ENCODE measurements at places on chromosomes 5 and 9. TPM values are rescaled to one million over a fixed set of nuclear protein-coding genes. Genes with fewer than 3 reads are reported as not detected.

GRCh38 chr5:137040641-137041340, 458.3 kb downstream of the SPOCK1 start:
- no peak for DNase-seq
- H3K4me3 ChIP-seq: no peak overlapping the region
- H3K36me3 ChIP-seq: no peaks in the 10 kb centered on the region
- no peaks in the 10 kb centered on the region for H3K27me3 ChIP-seq
- no peak overlapping the region for H3K27ac ChIP-seq
- no peaks in the 10 kb centered on the region for H3K4me1 ChIP-seq

GRCh38 chr5:168327451-168327850, 36.0 kb downstream of the WWC1 start:
- peaks cover 17% of the 10 kb centered on the region for H3K4me1 ChIP-seq
- H3K27me3 ChIP-seq: no peaks in the 10 kb centered on the region
- no peaks in the 10 kb centered on the region for H3K36me3 ChIP-seq
- DNase-seq: no peak

GRCh38 chr9:34413231-34413852, 36.6 kb upstream of the MYORG start:
- no peak for DNase-seq
- H3K4me3 ChIP-seq: no peak overlapping the region
- H3K36me3 ChIP-seq: no peaks in the 10 kb centered on the region
- H3K4me1 ChIP-seq: no peaks in the 10 kb centered on the region
- H3K27ac ChIP-seq: no peak overlapping the region
- no peaks in the 10 kb centered on the region for H3K27me3 ChIP-seq

KCNMB1 gene
- 45.6 TPM for total RNA-seq

UBAC1 gene
- total RNA-seq: 61.6 TPM
